ENCODE measurements at places on chromosomes 3 and 15.

DNA sequence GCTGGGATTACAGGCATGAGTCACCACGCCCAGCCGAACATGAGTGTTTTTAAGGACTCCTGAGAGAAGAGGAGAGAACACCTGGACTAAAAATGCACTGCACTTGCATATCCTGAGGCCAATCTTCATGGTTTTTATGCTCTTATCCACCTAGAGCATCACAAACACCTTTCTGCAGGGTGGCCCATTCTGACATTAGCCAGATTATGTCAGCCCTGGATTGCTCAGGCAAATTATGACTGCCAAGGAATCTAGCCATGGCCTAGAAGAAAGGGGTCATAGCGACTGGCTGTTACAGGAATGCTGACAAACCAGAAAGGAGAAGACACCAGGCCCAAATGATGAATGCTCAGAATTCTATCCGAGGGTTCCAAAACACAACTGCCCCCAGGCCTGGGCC lies 40.9 kb upstream of the HERC1 start:
- DNase-seq: no peak

DNA sequence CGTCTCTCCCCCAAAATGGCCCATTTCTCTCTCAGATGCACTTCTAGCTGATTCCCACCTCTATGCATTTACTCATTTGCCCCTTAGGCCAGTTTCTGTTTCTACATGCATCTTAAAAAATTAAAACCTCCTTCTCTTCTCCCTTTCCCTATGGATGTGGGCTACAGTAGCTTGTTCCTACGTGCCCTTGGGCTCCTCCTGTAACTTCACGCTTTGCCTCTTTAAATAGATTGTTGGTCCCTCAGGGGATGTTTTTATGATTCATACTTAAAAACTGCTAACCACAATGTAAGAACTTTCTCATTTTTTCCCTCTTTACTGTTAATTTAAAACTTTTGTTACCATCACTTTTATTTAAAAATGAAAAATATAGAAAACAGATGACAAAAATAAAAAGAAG lies 185.6 kb upstream of the MRPL3 start:
- DNase-seq: no peak

- no peak for DNase-seq
These were observed 9.8 kb downstream of the CMTM6 start for GRCh38 chr3:32492684-32493436.

GRCh38 chr15:70347321-70348225 lies 249.9 kb upstream of the TLE3 start:
- no peak for DNase-seq

GRCh38 chr15:97071668-97072067 lies 741.2 kb downstream of the NR2F2 start:
- no peak for DNase-seq

GRCh38 chr15:31525185-31525695 lies 198.6 kb downstream of the KLF13 start:
- DNase-seq: no peak

DNA sequence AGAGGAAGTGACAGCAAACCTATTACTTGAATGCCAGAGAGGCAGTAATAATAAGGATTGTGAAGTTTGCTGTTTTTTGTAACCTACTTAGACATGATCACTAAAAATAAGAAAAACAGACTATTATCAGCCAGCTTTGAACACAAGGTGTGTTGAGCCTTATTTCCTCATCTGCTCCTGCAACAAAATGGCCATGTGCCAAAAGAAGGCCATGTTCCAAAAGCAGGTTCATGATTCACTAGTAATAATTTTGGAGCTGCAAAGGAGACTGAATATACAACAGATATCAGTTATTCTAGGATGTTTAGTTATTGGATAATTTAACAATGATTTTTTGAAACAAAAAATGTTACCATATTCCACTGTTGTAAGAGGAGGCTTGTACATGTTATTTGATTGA lies 578.7 kb downstream of the SQOR start:
- no peak for DNase-seq

DNA sequence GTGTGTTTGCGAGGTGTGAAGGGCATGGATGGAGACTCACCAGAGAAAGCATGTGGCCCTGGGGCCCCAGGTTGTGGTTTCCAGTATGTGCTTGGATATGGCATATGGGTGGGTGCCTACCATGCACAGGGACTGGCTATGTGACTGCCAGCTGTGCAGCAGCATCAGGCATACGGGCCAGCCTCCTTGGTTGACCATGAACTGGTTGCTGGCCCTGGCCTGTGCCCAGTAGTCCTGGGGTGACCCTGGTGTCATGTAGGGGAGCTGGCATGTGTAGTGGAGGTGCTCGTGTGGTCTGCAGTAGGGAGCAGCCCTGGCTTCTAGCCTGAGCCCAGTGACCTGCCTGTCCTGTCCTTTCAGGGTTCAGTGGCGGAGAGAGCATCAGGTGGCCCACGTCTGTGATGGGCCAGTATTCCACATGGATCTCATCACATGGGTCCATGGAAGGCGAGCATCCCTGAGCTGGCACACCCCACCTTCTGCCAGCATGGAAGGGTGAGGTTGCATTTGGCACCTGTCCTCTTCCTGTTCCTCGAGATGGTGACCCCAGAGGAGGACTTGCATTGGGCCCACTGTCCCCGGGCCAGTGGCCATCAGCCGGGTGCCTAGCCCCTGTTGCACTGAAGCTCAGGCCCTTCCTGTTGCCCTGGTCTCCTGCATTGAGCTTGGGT lies 228.9 kb downstream of the SNRPN start:
- DNase-seq: no peak

DNA sequence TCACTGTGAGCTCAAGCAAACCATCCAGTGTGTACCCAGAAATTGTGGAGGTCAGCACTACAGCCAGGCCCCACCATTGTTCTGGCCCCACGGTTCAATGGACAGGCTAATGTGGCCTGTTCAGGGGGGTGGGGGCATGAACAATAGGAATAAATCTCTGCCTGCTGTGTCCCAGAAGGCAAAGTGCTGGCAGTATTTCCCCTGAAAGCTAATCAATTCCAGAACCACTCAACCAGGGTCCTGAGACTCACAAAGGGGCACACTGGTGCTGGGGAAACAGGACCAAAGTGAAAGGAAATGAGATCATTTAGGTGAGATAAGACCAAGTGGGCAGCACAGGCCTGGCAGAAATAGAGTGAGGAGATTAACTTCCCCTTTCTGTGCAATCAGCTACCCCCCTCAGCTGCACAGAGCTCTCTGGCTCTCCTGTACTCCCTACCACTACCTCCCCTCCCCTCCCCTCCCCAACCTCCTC lies 11.5 kb downstream of the CRYGS start:
- DNase-seq: no peak

DNA sequence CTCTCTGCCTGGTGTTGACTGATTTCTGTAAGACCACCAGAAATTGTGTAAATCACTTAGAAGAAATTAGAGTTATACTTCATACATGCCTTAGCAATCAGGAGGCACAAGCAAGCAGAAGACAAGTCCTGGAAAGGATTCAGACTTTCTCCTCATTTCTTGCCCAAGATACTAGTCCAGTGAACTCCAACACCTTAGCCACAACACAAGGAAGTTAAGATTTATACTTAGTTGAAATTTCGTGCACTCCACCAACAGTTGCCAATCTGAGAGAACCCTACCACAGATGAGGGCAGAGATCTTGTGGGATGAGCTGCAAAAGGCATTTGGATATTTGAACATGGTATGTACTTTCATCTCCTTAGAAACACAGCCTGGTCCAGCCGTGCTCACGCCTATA lies 2.3 kb downstream of the P3H2 start:
- DNase-seq: no peak

DNA sequence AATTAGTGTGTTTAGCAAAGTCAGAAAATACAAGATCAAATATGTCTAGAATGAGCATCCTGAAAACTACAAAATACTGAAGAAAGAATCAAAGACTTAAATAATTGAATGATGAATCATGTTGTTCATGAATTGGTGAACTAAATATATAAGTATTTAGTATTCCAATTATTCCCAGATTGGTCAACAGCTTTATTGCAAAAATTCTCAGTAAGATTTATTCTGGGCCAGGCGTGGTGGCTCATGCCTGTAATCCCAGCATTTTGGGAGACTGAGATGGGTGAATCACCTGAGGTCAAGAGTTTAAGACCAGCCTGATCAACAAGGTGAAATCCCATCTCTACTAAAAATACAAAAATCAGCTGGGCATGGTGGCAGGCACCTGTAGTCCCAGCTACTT lies 250.0 kb upstream of the NECTIN3 start:
- no peak for DNase-seq

DNA sequence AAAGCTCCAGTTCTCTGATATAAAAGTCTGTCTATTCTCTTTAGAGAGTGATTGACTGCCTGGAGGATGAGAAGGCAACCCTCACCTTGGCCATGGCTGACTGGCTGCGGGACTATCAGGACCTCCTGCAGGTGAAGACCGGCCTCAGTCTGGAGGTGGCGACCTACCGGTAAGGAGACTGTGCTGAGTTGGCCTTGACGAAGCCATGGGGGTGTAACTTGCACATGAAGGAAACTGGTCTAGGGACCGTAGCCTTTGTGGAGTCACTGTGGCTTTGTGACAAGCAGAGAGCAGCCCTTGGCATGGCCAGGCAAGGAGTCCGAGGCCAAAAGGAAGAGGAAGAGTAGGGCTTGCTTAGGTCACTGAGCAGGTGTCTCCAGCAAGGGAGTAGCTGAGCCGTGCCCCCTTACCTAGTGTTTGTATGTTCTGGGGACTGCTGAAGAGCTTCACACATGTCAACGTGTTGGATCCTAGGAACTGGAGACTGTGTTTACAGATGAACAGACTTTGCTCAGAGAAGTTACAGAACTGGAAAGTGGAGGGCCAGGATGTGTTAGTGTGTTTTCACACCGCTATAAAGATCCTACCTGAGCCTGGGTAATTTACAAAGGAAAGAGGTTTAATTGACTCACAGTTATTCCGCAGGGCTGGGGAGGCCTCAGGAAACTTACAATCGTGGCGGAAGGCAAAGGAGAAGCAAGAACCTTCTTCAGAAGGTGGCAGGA lies 8.8 kb downstream of the SYNM start:
- no peak for DNase-seq

GRCh38 chr3:21067031-21067813 lies 683.8 kb downstream of the ZNF385D start:
- DNase-seq: no peak

- DNase-seq: no peak
These were observed 255.9 kb upstream of the CMC1 start for GRCh38 chr3:27985369-27986035.

GRCh38 chr3:154224866-154225265 lies 99.4 kb downstream of the DHX36 start:
- no peak for DNase-seq

GRCh38 chr3:56792193-56792592 lies 9.6 kb downstream of the ARHGEF3 start:
- no peak for DNase-seq

DNA sequence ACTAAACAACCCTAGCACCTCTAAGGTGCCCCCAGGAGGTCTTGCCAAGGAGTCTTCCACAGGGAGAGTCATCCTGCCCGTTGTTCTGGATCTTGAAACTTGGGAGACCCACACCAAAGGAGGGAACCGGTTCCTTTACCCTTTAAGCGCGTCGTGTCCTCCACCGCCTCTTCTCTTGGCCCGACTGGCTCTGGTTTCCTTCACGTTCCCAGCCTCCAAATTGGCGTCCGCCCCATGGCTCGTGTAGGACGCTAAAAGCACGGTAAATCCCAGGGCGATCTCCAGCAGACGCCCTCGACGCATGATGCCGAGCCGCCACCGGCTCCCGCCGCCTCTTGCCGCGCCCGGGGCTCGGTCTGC lies 1.1 kb downstream of the FBN1 start:
- DNase-seq: no peak

DNA sequence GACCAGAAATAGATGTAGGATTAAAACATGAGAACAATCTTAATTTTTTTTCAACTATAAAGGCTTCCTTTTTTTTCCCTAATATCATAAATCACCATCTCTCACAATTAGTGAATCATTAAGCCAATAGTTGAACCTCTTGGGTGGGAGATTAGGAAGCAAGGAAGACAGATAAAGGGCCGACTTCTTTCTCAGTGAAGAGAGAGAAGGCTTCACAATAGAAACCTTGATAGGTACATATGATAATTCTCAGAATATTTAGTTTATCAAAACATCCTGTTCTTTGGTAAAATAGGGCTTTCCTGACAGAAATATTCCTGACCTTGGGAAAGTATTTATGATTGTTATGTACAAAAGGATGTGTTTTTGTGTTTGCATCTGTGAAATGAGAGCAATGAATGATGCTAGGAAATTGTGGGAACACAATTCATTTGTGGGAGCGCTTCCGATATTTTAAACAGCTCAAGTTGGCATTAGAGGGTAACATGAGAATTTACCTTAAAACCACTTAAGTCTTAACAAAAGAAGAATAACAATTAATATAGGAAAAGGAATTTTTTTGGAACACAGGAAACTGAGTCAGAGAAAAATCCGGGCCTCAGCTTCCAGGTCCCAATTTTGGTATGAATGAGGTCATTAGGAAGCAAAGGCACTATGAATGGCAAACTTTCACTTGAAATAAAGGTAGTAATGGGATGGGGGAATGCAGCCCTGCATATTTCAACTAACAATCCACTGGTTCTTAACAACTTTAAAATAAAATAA lies 263.2 kb upstream of the TGFBR2 start:
- DNase-seq: no peak

GRCh38 chr15:62902821-62903220 lies 139.7 kb upstream of the TPM1 start:
- DNase-seq: no peak

DNA sequence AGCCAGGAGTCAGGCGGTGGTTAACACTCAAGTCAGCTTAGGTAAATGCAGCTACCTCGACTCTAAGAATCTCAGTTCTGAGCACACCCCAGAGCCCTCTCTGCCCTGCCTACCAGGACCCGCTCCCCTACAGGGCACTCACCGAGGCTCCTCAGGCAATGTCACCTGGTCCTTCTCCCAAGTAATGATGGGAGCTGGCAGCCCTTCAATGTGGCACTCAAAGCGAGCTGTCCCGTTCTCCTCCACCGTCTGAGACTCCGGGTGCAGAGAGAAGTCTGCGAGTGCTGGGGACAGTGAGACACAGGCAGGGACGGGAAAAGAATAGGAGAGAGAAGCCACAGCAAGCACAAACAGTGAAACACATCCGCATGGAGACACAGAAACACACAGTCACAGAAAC lies 12.7 kb downstream of the IGDCC4 start:
- DNase-seq: no peak

- no peak for DNase-seq
These were observed 121.5 kb downstream of the DTWD1 start for GRCh38 chr15:49742381-49742780.

- DNase-seq: no peak
These were observed 159.4 kb downstream of the NEK10 start for GRCh38 chr3:27209617-27210264.

GRCh38 chr3:57078635-57079473 lies 18.4 kb downstream of the SPATA12 start:
- DNase-seq: no peak

DNA sequence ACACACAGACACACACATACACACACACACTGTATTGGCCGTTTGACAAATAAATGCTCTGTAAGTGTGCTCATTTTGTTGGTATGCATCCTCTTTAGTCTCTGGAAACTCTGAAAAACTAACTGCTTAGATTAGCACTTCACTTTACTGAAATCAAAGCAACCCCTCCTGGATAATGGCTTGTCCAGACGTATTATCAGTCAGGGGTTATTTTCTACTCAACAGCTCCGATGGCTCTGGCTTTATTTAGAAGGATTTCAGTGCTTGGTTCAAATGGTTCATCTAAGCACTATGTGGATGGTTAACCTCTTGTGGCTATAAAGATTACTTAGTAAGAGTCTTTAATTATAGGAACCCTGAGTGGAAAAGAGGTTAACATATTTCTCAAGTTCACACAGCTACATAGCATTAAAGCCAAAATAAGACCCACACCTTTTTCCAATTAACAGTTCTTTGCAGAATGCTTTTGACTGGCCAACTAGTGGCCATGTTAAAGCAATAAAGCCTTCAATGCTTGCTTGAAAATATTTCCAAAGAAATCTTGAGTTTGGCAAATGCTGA lies 516.1 kb upstream of the NAALADL2 start:
- no peak for DNase-seq
